Activated CD4-positive, alpha-beta T cell treated with anti-CD3 and anti-CD28 coated beads, Interleukin-2, amount 50 U/mL, for 24 hours (primary cell): ENCODE measurements at places on chromosomes 2 and 18.
A peak's percentile ranks its signal among the peaks of the same experiment; 100 is the strongest.

DNA sequence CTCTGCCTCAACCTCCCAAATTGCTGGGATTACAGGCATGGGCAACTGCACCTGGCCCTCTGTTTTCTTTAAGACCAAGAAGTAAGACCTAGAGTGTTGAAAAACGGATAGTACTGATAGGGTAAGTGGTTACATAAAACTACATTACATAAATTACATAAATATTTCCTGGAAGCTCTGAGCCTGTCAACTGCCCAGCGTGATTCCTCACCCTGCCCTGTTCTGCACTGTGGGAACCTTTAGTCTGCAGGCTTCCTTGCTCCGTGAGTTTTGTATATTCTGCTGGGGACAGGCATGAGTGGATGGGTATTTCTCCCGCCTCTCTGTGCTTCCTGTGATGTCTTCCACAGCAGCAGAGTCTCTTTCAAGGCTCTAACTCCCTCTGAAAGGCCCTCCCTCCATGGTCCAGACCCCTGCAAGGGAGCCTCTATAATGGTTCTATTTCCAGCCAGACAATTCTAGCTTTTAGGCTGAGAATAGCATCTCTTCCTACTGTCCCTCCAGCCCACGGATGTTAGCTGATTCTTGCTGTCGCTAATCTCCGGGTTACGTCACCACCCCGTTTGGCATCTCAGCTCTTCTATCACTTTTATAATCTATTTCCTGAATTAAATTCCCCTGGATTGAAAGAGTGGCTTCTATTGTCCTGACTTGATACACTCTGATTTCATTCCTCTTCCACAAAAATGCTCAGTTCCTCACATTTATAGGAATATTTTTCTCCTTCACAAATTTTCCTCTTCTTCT, 49.5 kb upstream of the PLEKHM3 start:
- DNase-seq, result no peak

- no peak for DNase-seq
Observed at GRCh38 chr18:66874375-66874774, 270.5 kb upstream of the CDH19 start.

GRCh38 chr2:7858624-7859023, 823.2 kb upstream of the ID2 start:
- no peak for DNase-seq

DNA sequence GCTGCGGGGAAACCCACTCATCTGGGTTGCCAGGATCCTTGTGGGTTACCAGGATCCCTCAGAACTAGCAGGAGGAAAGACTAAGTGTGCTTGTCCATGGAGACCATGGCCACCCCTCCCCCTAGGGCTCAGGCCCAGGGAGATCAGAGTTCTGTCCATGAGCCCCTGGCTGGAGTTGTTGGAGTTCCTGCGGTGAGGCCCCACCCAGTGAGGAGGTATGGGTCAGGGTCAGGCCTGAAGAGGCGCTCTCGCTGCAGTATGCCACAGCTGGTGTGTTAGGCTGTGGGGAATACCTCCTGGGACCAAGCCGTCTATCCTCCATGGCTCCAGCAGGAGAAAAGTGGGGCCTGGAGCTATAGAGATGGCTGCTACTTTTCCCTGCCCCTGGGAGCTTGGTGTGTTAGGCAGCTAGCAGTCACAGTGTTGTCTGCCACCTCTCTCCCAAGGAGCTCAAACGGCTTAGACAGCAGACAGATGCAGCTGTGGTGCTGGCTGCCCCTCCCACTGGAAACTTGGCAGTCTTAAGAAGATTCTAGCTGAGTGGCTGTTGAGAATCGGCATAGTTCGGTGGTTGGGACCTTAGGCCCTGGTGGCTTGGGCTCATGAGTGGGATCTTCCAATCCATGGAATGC, 240.3 kb upstream of the CELF4 start:
- no peak for DNase-seq

GRCh38 chr2:190407246-190407661, 901 bp upstream of the MFSD6 start:
- no peak for DNase-seq

DNA sequence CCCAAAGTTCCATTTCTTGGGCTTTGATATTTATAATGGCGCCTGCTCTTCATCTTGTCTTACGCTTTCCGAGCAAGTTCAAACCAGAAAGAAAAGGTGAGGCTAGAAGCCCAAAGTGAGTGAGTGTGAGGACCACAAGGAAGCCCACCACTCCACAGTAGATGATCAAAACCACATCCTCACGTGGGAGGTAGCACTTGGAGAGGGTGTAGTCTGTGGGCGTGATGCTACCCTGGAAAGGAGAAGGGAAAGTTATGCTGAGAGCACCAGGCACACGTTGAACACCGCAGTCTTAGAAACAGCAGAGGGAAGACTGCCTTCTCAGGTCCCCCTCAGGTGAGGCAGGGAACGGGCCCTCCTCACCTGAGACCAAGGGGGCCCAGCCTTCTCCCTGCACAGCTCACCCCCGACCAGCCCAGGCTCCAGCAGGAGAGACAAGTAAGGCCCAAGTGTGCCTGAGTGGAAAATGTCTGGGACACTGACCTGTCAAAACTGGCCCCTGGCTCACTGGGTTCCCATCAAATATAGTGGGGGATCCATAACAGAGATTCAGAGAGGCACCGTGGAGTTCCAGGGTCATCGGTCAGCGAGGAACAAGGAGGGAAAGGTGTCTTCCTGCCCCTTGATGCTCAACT, 23.6 kb downstream of the MPPE1 start:
- DNase-seq, result no peak

DNA sequence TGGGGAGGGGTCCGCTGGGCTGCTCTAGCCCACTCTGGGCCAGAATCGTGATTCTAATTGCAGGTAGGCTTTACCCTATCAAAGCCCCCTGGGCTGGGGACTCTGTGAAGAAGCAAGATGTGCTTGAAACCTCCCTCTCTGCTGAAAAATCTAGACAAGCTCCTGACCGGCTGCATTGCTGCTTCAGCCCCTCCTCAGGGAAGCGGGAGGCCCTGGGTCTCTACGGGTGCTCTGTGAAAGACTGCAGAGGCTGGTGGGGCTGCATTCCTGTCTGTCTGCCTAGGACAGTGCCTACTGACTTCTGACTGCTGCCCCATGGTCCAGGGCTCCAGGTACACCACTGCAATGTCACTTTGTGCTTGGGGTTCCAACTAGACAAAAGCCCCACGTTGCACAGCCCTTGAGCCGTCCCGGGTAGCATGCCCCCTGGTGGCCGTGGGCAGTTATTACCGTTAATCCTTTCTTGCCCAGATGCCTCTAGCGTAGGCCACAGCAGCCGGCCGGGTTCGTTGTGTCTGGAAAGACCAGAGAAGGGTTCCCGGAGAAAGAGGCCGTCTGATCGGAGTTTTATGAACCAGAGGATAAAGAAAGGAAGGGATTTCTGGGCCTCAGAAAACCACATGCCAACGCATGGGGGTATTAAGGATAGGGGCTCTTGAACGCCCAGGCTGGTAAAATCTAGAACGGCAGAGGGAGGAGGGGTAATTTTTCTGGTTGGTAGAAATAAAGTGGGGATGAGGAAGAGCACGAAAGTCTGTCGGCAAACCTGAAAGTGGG, 15.9 kb upstream of the C1QL2 start:
- DNase-seq, result peak; percentile 41

- no peak for DNase-seq
Observed at GRCh38 chr2:64157792-64158191, 13.6 kb upstream of the PELI1 start.

- no peak for DNase-seq
Observed at GRCh38 chr18:49839012-49839411, 25.7 kb upstream of the ACAA2 start.

GRCh38 chr2:163570391-163570790, 165.4 kb downstream of the FIGN start:
- DNase-seq, result no peak

- DNase-seq, result no peak
Observed at GRCh38 chr2:1224901-1225300, 188.4 kb upstream of the TPO start.

- no peak for DNase-seq
Observed at GRCh38 chr2:31231571-31232302, 2.2 kb upstream of the EHD3 start.

GRCh38 chr2:236527159-236527630, 42.4 kb upstream of the ACKR3 start:
- DNase-seq, result no peak

DNA sequence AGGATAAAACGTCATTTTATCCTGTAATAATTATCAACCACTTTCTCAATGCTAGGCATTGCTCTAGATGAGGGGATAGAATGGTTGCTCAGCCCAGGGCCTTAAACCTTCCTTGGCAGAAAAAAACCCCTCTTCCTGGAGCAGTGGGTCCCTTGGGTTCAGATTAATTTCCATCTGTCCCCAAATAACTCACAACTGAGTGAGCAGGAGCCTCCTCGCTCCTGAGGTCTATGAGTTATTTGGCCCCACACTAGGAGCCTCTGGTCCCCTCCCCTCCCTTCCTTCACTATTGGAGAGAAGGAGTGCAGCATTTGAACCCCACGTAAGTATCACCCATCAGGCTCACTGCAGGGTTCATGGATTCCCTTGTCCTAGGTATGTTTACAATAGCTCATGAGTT, 157.5 kb upstream of the FHL2 start:
- no peak for DNase-seq

- no peak for DNase-seq
Observed at GRCh38 chr18:40555914-40556313, 1399.1 kb upstream of the PIK3C3 start.

- no peak for DNase-seq
Observed at GRCh38 chr2:74867841-74868658, 34.1 kb downstream of the HK2 start.

GRCh38 chr2:61924895-61925663, 19.6 kb downstream of the COMMD1 start:
- no peak for DNase-seq

- no peak for DNase-seq
Observed at GRCh38 chr2:179569831-179570233, 291.6 kb downstream of the ZNF385B start.

GRCh38 chr2:62939735-62940491, 110.7 kb upstream of the OTX1 start:
- DNase-seq, result no peak

- no peak for DNase-seq
Observed at GRCh38 chr2:1970341-1970740, 226.0 kb upstream of the PXDN start.

GRCh38 chr2:5991305-5991968, 299.3 kb downstream of the SOX11 start:
- no peak for DNase-seq

DNA sequence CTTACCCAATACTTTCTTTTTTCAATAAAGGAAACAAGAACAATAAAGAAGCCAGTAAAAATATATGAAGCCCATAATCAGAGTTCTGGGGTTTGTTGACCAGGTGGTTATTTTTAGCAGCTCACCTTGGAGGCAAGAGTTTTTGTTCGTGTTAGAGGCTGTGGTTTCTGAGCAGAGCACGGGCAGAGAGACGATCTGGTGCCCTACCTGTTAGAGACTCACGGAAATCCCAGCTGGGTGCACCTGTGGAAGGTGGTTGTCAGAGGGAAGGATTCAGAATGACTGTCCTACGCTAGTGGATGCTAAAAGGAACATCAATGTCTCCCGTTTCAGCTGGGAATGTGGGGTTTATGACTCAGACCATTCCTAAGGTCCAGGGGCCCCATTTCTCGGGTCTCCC, 87.6 kb downstream of the NRP2 start:
- DNase-seq, result no peak

DNA sequence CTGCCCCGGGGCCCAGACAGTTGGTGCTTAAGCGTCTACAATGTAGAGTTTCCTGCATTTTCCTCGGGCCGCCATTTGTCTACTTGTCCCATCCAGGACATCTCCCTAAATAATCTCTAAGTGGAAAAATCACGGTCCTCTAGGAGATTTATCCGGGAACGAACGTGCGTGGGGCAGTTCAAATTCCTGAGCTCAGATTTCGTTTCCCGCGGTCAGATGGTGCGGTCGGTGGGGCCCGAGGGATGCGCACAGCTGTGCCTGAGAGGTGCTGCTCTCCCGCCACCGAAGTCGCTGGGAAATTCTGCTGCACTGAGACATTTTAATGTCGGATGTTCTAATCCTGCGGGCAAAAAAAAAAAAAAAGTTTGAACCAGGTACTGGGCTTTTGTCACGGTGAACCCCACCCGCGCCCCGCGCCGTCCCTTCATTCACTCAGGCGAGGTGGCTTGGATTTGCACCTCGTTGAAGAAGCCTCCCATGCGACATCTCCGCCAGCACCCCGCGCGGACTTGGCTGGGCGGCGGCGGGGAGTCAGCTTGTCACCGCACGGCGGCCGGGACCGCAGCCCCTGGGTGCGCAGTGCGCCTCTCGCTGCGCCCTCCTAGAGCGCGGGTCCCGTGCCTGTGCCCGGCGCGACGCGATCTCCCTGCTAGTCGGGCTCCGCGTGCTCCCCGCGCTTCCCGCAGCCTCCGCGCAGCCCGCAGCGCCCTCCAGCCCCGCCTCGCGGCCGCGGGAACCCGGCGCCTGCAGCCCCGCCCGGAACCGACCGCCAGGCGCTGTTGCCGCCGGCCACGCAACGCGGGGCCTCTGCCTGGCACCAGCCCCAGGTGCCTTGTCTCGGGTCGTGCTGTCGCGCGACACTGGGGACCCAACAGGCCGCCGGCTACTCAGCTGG, 191.9 kb upstream of the TCF4 start:
- no peak for DNase-seq

DNA sequence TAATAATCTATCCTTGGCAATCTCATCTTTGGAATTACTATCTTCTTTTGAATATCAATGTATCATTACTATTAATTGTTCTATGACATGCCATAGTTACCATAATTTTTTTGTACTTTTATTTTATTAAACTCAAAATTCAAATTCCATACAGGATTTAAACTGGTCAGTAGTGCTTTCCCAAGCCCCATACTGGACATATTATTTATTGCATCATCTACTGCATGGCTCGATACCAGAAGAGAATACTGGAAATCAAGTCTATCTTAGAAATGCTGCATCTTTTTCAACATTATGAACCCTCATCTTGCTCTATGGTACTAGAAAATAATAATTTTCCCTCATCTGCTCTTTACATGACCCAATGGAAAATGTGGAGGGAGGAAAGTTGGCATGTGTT, 9.4 kb upstream of the PDE1A start:
- DNase-seq, result no peak

DNA sequence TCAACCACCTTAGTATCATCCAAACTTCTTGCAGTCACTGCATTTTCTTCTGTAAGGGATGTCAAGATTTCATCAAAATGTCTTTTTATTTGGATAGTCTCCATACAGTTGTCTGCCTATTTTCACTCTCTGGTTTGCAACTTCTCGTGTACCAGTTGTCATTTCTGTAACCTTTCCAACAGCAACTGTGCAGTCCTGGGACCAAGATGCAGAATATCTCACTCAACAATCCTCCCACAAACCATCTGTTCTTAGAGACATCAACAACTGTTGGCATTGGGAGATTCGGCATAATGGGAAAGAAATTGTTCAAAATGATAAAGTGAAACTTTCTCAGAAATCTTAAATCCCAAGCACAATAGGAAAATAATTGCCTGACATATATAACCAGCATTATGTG, 933.6 kb upstream of the SLC39A10 start:
- DNase-seq, result no peak
